T-cell (primary cell): ENCODE measurements at places on chromosomes 11 and 22.

DNA sequence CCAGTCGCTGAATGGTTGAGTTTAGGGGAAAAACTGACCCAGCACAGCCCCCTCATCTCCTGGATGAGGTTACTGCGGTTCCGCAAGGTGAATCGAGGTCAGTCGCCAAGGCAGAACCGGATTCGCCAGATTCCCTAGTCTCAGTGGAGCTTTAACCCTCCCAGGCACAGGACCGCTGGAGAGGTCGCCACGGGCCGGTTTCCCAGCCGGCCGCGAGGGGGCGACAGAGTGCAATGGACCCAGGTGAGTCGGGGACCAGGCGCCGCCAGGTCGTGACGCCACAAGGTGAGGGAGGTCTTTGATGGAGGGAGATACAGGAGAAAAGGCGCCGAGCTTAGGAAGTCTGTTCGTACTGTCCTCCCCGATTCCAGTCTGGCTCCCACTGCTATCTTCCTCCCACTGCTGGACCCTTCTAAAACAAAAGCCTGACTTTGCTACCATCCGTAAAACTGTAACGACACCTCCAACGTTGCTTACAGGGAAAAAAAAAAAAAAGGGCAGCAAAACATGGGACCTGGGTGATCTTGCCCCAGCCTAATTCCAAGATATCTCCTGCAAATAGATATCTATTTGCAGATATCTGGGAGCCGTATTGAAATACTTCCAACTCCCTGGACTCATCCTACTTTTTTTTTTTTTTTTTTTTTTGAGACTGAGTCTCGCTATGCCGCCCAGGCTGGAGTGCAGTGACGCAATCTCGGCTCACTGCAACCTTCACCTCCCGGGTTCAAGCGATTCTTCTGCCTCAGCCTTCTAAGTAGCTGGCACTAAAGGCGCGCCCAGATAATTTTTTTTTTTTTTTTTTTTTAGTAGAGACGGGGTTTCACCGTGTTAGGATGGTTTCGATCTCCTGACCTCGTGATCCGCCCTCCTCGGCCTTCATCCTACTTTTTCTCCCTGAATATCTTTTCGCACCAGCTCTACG lies 1.4 kb upstream of the GGA1 start:
- DNase-seq: peak; percentile 79

GRCh38 chr11:29009426-29009825 lies 901.2 kb downstream of the METTL15 start:
- no peak for DNase-seq

- DNase-seq: no peak
Measured at GRCh38 chr11:122931510-122931909, 49.0 kb downstream of the JHY start.

- no peak for DNase-seq
Measured at GRCh38 chr22:31929167-31929930, 15.0 kb upstream of the YWHAH start.

GRCh38 chr11:67442504-67443404 lies 522 bp downstream of the CORO1B start:
- peak; percentile 23 for DNase-seq

DNA sequence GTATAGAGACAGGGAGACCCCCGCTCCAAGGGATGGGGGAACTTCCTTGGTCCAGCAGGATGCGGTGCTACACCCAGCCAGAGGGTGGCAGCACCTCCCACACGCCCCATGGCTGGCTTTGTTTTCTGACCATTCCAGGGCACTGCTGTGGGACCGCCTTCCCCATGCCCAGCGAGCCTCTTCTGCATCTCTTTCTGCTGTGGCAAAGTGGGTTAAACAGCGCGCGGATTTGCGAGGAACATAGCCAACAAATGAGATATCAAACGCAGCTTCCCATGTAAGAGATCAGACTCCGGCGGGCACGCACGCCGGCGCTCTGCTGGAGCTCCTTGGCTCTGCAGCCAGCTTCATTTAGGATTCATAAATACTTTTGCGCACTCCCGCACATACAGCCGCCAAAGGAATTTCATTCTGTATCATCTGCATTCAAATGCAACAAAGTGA lies 485.8 kb upstream of the CADM1 start:
- DNase-seq: no peak

DNA sequence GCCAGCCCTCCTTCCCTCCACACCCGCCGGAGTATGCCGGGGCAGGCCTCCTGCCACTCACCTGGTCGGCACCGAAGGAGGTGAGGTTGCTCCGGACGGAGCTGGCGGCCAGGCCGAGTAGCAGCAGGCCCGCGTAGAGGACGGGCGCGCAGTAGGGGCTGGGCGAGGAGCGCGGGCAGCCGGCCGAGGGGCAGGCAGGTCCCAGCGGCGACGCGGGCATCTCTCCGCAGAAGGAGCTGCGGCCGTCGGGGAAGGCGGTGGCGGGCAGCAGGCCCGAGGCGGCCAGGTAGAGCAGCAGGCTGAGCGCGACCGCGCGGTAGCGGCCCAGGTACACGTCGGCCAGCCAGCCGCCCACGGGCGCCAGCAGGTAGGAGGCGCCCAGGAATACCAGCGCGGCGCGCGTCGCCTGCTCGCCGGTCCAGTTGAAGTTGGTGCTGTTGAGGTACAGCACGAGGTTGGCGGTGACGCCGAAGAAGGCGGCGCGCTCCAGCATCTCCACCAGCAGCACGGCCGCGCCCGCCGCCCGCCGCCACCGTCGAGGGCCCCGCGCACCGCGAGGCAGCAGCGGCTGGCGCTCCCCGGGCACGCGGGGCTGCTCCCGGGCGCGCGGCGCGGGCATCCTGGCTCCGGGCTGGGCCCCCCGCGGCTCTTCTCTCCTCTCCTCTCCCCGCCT lies 907 bp downstream of the SLC15A3 start:
- DNase-seq: peak; percentile 29

- DNase-seq: no peak
Measured at GRCh38 chr22:26033071-26033470, 136.2 kb upstream of the SEZ6L start.

- DNase-seq: no peak
Measured at GRCh38 chr11:110776081-110776480, 63.8 kb upstream of the ARHGAP20 start.

DNA sequence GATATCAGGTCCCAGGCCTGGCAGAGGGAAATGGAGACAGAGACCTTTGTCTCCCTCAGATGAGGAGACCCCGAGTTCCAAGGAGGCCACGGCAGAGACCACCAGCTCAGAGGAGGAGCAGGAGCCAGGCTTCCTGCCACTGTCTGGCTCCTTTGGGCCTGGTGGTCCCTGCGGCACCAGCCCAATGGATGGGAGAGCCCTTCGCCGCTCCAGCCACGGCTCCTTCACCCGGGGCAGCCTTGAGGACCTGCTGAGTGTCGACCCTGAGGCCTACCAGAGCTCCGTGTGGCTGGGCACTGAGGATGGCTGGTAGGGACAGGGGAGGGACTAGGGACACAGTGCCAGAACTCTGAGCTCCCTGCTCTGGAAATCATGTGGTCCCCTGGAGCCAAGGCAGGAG lies 13.1 kb upstream of the RELT start:
- no peak for DNase-seq

GRCh38 chr11:44140372-44140771 lies 44.9 kb downstream of the EXT2 start:
- DNase-seq: no peak

GRCh38 chr11:20598492-20598891 lies 916 bp upstream of the SLC6A5 start:
- DNase-seq: no peak

GRCh38 chr22:32542677-32543357 lies 68.2 kb downstream of the FBXO7 start:
- DNase-seq: no peak

- DNase-seq: no peak
Measured at GRCh38 chr11:19656140-19656541, 56.5 kb upstream of the NAV2 start.

DNA sequence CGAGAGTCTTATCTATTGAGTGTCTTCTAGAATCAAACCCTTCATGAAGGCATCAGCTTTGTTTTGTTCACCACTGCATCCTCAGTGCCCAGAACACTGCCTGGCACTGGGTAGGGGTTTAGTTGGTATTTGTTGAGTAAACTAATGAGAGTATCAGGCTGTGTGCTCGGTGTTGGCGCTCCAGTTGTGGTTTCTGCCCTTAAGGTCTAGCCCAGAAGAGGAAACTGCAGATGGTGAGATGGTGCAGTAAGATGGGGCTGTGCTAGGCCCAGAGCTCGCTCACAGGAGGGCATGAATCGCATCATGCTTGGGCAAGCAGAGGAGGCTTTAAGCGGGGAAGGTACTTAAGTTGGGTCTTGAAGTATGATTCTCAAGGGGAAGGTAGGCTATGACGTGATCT lies 97.2 kb downstream of the FBXO7 start:
- no peak for DNase-seq

DNA sequence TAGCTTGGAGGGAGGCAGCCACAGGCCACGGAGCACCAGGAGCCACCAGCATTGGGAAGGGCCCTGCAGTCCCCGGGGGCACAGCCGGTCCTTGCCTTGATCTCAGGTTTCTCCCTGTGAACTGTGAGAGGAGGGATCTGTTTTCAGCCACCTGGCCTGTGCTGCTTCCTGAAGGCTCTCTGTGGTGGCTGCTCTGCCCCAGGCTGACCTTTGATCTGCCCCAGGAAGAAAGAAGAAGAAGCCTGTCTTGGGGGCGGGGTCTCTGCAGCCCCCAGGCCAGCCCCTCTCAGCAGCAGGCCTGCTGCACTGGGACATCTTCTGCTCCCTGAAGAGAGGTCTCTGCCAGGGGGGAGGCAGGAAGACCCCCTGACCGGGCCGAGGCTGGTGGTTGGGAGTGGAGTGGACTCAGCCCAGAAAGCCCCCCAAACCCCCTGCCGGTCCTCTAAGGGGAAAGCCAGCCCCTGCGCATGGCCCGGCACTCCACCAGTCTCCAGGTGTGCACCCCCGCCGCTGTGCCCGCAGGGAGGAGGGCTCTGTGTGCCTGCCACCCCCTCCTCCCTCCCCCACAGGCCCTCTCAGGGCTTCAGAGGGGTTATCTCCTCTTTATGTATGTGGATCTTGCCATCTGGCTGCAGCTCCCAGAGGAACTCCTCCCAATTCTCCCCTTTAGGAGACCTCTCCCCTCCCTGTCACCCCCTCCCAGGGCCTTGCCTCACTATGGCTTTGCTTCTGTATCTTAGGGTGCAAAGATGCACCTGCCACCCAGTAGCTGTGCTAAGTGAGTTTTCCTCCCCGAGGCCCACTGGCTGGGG lies 675.3 kb downstream of the BRD1 start:
- DNase-seq: no peak

DNA sequence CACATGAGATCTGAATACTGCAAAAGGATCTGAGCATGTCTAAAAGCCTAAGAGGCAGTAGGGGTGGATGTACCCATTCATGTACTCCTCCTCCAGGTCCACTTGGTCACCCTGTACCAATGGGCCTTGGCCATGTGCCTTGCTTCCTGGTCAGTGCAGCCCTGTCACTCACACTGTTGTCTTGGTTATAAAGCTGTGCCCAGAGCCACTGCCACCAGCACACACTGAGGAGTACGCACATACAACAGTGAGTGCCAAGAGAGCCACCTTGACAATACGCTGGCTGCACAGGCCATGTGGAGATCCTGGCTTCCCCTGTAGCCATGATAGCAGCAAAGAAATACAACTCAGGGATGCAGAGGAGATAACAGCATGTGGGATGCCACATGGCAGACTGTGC lies 96.4 kb upstream of the LDLRAD3 start:
- no peak for DNase-seq

GRCh38 chr11:44742508-44743246 lies 15.9 kb downstream of the TSPAN18 start:
- no peak for DNase-seq

DNA sequence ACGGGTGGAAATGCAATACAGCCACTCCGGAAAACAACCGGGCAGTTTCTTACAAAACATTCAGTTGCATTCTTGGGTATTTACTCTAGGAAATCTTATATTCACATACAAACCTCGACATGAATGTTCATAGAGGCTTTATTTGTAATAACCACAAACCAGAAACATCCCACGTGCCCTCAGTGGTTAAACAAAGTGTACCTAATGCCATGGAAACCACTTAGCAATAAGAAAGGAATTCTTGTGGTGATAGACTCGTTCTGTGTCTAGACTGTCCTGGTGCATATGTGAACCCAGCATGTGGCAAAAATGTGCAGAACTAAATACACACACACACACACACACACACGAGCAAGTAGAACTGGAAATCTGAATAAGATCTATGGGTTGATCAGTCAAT lies 1073.3 kb downstream of the TBC1D22A start:
- DNase-seq: no peak

GRCh38 chr11:27398400-27398770 lies 35.4 kb upstream of the CCDC34 start:
- DNase-seq: no peak

DNA sequence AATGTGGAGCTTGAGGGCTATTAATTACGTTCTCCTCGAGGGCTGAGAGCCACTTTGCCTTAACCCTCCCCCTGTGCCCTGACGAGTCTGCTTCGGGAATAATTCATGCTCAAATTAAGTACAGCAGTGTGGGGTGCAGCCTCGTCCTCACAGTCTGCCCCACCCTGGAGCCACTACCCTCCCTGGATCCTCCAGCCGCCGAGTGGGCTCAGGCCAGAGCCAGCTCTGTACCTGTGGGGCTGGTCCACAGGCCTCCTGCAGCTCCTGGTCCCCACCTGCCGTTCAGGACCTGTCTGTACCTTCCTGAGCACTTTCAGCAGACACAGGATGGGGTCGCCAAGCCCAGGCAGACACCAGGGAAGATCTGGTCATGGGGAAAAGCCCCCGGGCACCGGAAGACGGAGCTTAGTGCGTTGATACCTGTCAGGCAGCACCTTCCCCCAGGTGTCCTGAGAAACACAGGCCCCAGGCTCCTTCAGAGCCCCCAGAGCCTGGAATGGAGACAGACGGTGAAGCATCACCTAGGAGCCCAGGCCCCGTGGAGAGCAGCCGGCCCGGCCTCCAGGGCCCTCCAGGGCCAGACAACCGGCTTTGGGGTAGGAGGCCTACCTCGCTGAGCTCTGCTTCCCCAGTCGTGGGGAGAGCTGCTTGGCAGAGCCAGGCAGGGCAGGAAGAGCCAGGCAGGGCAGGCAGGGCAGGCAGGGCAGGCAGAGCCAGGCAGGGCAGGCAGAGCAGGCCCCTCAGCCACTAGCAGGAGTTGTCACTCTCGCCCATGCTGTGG lies 9.7 kb downstream of the TSPAN32 start:
- DNase-seq: no peak

- no peak for DNase-seq
Measured at GRCh38 chr11:122882189-122882856, at the start of gene JHY. Gene JHY, plus strand, starts transcription at chr11:122882759. Its CDS starts 3,091 bp downstream, at chr11:122885850.

GRCh38 chr11:122494221-122494620 lies 161.3 kb upstream of the UBASH3B start:
- no peak for DNase-seq

DNA sequence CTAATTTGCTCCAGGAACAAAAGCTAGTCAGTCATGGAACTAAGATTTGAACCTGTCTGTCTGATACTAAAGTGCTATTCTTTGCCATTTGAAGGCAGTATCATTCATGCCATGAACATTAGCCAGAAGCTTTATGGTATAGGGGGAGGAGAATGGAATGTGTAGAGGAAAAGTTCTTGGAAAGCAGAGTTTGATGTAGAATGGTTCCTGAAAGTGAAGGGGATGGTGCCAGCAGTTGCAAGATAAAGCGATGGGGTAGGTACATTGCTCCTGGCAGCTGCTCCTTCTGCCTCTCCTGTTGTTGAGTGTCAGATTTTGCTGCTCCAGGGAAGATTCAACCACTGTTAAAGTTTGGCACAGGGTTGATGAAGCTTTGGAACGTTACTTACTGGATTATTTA lies 53.4 kb downstream of the ARHGAP42 start:
- no peak for DNase-seq
